ENCODE measurements at places on chromosomes 11 and 22.

DNA sequence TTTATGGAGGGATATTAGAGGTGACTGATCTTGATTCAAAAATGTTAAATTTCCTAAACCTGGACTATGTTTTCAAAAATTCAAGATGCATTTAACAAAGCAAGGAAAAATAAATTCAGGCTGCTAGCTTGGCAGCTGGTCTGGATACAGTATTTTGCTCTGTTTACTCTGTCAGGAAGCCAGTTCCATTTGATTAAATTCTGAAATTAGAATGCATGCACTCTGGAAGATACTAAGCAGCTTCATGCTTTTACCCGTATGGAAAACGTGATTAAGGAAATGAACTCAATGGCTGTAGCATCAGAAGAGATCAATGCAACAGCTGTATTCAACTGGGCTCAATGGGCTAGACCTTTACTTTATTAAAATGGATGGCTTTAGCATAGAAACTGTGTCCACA lies 14.2 kb downstream of the C11orf71 start:
- DNase-seq, result no peak

- DNase-seq, result no peak
Measured at GRCh38 chr11:96028746-96029145, 104.8 kb upstream of the MTMR2 start.

DNA sequence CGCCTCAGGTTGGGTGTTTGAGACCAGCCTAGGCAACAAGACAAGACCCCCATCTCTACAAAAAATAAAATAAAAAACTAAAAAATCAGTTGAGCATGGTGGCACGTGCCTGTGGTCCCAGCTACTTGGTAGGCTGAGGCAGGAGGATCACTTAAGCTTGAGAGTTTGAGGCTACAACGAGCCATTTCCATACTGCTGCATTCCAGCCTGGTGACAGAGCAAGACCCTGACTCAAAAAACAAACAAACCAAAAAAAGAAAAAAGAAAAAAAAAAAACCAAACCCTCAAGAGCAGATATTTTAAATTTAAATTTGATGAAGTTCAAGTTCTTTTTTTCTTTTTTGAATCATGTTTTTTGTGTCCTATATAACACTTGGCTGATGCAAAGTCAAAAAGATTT lies 7.2 kb upstream of the CCDC83 start:
- no peak for DNase-seq

DNA sequence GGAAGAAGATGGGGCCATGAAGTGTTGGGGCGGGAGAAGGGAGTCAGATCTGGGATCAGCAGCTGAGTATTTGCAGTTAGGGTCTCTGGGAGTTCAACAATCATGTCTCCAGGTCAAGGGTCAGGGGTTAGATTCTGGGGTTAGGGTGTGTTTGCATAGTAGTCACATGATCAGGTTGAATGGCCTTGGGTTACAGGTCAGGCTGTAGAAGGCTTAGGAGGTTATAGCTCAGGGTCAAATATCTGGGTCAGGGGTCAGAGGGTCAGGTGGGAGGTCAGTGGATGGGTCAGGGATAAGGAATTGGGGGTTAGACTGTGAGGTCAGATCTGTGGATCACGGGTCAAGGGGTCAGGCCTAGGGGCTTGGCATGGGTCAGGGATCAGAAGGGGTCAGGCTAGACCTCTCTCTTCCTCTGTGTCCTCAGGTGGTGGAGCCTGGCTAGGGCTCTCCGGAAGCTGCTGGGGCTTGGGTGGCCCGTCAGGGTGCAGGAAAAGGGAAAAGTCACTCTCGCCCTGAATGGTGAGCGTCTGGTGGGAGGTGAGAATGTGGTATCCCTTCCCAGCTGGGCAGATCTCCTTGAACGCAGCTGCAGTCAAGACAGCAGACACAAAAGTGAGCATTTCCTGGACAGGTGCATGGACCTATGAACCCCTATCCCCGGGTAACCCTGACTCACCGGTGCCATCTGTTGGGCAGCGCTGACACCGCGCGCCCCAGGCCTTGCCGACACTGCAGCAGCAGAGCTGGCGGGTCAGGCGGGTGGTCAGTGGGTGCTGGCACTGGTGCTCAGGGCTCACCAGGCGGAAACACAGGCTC lies 6.4 kb downstream of the LTBP3 start:
- DNase-seq, result no peak

GRCh38 chr11:548700-549603 lies 11.6 kb downstream of the LMNTD2 start:
- DNase-seq, result no peak

DNA sequence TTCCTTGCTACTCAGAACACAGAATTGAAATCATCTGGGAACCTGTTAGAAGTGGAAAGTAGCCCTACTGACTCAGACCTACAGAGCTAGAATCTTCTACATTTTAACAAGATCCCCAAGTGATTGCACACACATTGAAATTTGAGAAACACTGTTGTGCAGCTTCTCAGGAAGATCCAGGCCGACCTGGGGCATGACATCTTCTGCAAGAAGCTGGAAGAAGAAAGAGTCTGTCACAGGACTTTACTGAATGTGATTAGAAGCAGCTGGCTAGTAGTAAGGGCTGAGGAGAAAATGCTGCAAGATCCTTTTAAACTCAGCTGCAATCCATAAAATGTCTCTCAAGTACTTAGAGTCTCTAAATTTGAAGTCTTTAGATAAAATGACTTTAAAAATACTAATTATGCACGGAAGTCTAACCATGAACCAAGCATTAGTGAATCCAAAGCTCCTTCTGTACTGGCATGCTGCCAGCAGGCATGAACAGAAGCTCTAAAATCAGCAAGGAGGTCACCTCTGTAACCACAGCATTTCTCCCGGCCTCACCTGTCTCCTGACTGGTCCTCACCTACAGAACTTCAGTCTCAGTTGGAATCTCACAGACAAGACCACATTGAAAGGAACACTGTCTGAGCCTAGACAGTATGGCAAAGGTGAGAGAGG lies 85.0 kb downstream of the SERGEF start:
- no peak for DNase-seq

DNA sequence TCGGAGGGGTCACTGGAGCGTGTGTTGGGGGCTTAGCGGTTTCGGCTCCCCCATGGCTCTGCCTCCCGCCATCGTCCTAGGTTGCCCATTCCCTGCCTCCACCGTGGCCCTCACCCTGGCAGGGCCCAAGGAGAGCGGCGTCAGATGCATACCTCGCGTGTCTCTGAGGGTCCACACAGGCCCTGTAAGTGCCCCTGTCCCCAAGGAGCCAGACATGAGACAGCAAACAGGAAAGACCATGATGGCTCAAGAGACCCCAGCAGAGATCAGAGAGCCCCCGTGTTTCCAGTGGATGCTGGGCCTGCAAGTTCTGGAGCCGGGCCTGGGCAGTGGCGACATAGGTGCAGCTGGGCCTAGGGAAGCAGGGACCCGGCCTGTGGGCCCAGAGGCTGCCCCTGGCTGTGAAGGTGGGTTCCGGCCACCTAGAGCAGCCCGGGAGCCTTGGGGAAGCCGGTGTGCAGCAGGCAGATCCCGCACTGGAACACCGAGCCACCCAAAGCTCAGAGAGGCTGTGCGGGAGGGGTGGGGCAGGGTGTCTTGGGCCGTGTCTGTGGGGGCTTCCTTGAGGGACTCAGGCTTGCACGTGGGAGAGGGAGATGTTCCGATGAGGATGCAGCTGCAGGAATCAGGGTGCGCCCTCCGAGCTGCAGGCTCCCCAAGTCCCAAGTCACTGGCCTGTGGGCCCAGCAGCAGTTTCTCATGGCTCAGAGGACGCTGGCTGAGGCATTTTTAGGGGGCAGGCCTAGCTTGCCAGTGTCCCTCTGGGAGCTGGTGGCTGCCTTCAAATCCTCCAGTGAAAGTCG lies 126.4 kb downstream of the KCNQ1OT1 start:
- no peak for DNase-seq

GRCh38 chr22:42608823-42609361 lies 5.8 kb downstream of the POLDIP3 start:
- no peak for DNase-seq

DNA sequence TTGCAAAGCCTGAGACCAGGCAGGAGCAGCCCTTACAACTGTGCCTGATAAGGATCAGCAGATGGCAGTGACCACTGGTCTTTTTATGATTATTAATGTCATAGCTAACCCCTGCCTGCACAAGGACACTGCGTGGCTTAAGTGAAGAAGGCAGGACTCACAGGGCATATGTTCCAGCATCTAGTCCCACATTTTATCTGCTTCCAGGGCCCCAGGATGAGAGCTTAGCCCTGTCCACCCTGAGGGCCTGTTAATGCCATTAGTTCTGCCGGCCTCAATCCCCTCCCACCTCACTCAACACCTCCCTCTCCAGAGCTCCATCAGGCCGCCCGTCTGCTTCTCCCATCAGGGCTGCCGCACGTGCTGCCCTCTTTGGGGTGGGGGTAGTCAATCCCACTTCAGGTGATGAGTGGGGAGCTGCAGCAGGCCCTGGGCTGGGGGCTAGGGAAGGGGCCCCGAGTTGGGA lies 33.1 kb upstream of the TSPAN18 start:
- DNase-seq, result no peak

DNA sequence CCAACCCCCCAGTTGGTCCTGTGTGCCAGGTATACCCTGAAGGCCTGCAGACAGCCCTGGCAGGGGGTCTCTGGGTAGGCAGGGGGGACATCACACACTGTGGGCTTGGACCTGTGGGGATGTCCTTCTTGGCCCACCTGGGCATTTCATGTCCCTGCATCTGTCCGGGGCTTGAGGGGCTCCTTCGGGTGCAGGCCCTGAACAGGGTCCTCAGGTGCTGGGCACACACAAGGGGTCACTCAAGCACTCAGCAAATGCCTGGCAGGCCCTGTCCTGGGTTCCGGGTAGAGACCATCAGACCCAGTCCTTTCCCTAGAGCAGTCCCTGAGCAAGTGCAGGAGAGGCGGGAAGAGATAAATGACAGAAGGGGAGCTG lies 70.5 kb upstream of the WNT11 start:
- DNase-seq, result no peak

GRCh38 chr22:48640890-48641841 lies 1186.5 kb downstream of the BRD1 start:
- no peak for DNase-seq

DNA sequence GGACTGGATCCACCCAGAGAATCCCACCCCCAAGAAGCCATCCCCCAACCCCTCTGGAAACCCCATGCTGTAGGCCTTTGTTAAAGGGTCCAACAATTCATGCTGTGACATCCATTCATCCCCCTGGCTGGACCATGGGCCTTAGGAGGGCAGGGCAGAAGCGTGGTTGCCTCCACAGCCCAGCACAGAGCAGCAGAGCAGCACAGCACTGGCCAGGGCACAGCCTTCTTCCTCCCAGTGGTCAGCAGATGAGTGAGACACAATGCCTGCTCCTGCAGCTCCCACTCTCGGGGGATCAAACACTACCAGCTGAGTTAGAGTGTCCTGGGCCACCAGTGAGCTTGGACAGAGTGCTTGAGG lies 84.5 kb upstream of the LINC01488 start:
- no peak for DNase-seq

DNA sequence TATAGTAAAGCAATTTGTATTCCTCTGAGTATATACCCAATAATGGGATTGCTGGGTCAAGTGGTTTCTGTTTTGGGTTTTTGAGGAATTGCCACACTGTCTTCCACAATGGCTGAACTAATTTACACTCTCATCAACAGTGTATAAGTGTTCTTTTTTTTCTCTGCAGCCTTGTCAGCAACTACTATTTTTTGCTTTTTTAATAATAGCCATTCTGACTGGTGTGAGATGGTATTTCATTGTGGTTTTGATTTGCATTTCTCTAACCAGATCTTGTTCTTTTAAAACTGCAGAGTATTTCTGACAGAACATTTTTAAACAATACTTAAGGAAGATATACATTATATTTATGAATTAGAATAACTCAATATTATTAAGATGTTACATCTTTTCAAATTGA lies 1140.5 kb upstream of the CNTN5 start:
- no peak for DNase-seq

DNA sequence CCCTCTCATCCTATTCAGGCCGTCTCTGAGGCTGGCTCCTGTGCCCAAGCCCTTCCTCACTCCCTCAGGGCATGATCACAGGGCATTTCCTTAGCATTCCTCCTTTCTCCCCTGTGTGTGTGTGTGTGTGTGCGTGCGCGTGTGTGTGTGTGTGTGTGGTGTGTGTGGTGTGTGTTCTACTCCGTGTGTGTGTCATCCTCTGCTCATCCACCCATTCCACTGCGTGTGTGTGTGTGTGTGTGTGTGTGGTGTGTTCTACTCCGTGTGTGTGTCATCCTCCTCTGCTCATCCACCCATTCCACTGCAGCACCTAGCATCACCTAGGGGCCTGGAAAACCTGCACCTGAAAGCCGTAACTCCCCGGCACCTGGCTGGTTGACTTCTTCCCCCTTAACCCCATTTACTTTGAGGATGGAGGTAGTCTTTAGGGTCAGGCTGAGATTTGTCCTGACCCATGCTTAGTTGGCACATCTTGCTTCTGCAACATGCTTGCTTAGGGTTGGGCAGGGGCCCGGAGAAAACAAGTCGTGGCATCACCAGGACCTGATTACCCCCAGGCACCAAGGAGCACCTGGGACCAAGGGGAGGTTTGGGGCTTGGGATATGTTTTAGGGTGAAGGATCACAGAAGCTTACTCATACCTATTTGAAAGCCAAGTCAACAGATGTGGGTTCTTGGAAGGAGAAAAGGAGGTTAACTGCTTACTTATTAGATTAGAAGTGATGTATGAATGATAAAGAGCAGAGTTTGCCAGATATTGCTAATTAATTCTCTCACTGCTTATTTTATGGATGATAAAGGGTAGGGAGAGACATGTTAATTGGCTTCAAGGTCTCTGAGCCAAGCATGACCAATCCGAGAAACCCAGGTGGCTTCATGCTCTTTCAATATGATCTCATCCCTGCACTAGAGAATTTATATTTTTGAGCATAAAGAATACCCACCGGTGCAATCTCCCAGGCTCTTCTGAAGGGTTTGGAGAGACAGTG lies 18.9 kb downstream of the TIMP3 start:
- no peak for DNase-seq

DNA sequence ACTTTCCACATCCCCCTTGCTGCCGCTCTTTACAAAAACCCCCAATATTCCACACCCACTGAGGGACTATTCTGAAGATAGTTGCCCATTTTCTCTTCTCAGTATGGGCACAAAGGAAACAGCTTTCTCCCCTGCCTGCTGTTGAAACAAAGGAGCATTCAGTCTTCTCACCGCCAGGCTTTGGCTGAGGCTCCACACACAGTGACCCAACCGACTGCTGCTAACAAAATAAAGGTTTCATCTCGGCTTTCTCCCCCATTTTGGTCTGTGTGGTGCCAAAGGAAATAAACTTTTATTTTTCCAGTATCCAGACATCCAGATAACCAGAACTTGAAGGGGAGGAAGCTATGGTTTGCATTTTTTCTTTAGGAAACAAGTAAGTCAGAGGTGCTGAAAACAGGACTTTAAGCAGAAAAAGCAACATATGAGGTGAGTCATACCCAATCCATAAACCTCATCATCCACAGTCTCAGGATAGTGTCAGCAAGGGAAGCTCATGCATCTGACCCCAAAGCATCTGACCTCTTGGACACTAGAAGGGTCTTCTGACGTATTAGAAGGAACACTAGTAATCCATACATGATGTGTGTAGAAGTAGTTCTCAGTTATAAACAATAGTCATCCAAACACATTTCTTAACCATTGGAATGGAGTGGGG lies 6.4 kb downstream of the CLMP start:
- no peak for DNase-seq

DNA sequence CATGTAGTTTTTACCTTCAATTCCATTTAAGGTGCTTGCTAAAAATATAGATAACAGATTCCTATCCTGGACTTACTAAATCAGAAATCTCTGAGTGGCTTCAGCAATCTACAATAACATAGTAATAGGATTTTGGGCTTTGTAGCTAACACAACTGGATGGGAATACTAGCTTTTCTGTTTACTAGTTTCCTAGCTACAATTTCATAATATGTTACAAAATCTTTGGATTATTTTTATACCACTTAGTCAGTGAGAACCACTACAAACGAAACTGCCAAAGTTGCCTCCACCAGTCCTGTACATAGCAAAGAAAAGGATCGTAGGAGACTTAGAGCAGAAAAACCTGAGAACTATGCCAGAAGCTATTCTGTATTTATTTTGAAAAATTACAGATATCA lies 87.7 kb upstream of the ANO3 start:
- DNase-seq, result no peak

All from NCI-H1417 treated with DMSO at 0.1 percent for 48 hours (cell line).